WTC11 (cell line): ENCODE measurements at places on chromosomes 2 and 18. TPM values are rescaled to one million over a fixed set of nuclear protein-coding genes. Genes with fewer than 3 reads are reported as not detected.

GRCh38 chr18:449374-449773 lies 51.1 kb downstream of the COLEC12 start:
- no peak overlapping the region for H3K27ac ChIP-seq
- peak; percentile 19 for DNase-seq
- H3K4me3 ChIP-seq = no peak overlapping the region
- peaks cover 20% of the 10 kb centered on the region for H3K36me3 ChIP-seq
- H3K27me3 ChIP-seq = peaks cover 3% of the 10 kb centered on the region; the same call in 1 of the 2 replicates
- no peaks in the 10 kb centered on the region for H3K4me1 ChIP-seq

DNA sequence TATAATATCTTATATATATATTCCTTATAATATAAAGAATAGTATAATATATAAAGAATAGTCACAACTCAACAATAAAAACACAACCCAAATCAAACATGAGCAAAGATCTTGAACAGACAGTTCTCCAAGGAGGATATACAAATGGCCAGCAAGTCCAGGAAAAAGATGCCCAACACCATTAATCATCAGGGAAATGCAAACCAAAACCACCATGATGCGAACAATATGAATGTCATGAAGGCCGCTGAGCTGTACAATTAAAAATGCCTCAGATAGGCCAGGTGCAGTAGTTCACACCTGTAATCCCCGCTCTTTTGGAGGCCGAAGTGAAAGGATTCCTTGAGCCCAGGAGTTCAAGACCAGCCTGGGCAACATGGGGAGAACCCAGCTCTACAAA lies 58.9 kb downstream of the SLC35F5 start:
- H3K27me3 ChIP-seq = peaks cover 43% of the 10 kb centered on the region
- H3K4me1 ChIP-seq = no peaks in the 10 kb centered on the region
- DNase-seq = no peak
- no peaks in the 10 kb centered on the region for H3K36me3 ChIP-seq

DNA sequence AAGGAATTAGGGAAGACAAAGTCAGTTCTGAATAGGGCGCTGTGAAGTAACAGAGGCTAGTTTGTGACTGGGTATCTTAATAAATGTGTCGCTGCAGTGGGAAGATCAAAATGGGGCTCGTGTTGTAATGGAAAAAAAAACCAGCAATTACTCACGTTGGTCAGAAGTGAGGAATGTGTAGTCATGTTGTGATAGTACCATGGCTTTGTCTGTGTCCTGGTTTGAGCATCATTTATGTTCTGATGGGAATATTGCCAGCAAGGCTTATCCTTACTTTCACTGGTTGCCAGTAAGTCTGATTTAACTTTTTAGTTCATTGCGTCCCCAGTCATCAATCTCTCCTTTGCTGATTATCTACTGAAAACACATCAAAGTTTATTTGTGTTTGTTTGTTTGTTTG lies 467.6 kb downstream of the NYAP2 start:
- DNase-seq = no peak
- H3K27ac ChIP-seq = no peak overlapping the region
- H3K27me3 ChIP-seq = no peaks in the 10 kb centered on the region
- H3K4me3 ChIP-seq = no peak overlapping the region
- H3K4me1 ChIP-seq = no peaks in the 10 kb centered on the region
- no peaks in the 10 kb centered on the region for H3K36me3 ChIP-seq

NEUROD1 gene
- total RNA-seq = 0.07 to 0.11 TPM (median 0.07 TPM) in 3 replicates

DNA sequence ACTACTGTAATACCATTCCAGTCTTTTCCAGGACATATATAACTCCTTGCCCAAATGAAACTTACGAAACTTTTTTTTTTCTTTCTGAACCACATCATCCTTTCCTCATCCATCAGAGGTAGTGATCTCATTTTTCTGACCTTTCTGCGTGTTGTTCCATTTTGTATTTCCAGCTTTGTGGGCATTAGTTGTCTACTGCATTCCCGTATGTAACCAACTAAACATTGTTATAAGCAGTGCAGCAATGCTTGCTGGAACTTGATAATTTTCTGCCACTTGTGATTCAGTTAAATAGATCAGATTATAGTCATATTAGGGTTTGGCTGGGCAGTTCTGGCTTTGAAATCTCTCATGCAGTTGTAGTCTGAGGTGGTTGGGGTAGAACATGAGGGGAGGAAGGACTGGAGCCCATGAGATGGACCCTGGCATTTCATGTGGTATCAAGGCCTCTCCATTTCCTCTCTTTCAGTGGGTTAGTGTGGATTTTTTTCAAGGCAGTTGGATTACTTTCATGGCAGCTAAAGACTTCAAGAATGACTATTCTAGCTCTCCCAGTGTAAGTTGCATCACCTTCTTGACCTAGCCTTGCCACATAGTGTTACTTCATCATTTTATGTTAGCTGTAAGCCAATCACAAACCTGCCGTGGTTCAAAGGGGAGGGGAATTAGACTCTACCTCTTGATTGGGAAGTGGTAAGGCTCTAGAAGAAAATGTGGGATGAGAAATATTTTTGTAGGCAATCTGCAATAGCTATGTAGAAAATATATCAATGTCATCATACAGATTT lies 80.5 kb downstream of the EHBP1 start:
- H3K27me3 ChIP-seq = no peaks in the 10 kb centered on the region; the same call in 1 of the 2 replicates
- H3K36me3 ChIP-seq = peaks cover 24% of the 10 kb centered on the region
- H3K4me1 ChIP-seq = 0 out of 2 replicates have a peak, but pooled peaks cover 4% of the 10 kb centered on the region
- DNase-seq = no peak
- H3K4me3 ChIP-seq = no peak overlapping the region

- peaks cover 89% of the 10 kb centered on the region for H3K4me1 ChIP-seq
- no peak overlapping the region for H3K27ac ChIP-seq
- H3K27me3 ChIP-seq = no peaks in the 10 kb centered on the region
- no peak for DNase-seq
- H3K4me3 ChIP-seq = no peak overlapping the region
These were observed 116.1 kb downstream of the SPTBN1 start for GRCh38 chr2:54572262-54572635.

DNA sequence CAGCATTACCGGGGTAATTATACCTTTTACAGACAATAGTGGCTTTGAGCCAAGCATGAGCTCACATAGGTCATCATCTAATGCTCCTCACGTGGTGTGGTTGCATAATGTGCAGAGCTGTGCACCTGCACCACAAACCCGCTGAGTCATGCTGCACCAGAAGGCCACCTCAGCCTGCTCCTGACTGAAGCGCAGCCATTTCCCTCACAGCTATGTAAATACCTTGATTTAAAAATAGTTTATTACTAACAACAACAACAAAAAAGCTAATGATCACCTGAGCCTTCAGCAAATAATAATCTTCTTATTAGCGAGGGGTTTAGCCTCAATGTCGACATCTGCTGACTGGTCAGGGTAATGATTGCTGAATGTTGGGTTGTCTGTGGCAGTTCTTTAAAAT lies 238.8 kb downstream of the MBD5 start:
- H3K27ac ChIP-seq = no peak overlapping the region
- H3K27me3 ChIP-seq = no peaks in the 10 kb centered on the region
- DNase-seq = no peak

GKN2 gene
- total RNA-seq = not detected in 3 replicates

DNA sequence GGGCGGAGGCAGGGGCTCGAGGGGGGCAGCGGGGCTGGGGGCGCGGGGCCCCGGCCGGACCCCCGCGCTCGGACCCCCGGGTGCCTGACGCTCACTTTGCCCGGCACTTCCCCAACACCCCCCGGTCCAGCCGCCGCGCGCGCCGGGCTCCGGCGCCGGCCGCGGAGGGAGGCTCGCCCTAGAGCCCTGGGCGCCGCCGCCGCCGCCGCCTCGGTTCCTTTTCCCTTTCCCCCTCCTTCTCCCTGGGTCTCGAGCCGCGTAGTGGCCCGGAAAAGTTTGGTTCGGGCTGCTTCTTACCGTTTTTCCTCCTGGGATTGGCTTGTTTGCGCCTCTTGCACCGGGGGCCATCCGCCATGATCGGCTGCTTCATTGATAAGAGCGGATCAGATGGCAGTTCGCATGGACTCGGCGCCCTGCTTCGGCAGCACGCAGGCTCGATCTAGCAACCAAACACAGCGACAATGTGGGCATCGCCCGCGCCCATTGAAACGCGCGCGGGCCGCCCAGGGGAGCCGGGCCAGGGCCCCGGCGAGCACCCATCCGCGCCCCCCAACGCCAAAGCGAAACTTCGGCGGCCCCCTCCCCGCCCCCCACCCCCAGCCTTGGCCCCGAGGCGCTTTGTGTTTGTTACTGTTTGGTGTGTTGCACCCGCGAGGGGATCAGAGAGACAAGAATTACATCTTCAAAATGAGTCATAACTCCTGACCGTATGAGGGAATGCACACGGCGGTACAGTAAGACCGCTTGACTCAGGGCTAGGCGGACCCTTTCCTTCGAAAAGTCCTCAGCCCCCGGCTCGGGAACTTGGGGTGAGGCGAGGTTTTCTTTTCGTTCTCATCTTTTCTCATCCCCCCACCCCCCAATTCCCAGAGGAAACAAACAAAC lies 2.7 kb downstream of the ZEB2 start:
- H3K4me1 ChIP-seq = peaks cover 50% of the 10 kb centered on the region
- H3K4me3 ChIP-seq = no peak overlapping the region
- no peak overlapping the region for H3K27ac ChIP-seq

DNA sequence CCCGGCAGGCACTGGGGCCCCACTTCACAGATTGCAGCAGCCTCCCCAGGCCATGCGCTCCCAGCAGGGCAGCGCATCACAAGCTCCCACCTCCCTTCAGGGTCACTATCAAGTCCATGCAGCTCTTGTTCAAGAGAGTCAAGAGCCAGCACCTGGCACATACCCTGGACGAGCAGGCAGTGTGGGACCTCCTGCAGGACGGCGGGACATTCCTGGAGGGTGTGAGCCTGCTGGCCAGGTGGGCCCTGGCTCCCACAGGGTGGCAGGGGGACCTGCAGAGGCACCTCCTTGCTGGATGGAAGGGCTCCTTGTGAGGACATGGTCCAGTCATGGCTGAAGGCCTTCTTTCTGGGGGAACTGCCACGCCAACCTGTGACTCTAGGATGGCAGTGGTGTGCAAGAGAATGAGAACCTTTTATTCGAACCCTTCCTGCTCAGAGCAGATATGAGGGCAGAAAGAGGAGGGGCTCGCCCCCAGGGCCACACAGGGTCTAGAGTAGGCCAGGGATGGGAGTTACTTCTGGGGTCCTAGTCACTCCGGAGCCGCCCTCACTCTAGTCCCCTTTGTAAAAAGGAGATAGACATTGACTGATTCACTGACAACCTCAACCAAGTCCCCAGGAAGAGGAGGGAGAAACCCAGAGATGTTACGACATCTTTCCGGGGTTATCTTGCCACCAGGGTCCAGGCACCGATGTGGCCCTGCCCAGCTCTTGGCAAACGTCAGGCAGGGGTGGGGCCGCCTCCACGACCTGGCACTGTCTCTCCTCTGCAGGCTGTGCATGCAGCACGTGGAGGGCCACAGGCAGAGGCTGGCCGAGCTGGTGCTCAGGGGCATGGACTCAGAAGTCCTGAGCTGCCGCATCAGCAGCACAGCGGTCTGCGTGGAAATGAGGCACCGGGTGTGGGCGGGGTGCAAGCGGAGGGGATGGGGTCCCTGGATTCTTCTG lies 31.3 kb downstream of the HJURP start:
- H3K27ac ChIP-seq = no peak overlapping the region
- no peak for DNase-seq
- peaks cover 5% of the 10 kb centered on the region; the same call in 1 of the 2 replicates for H3K4me1 ChIP-seq
- H3K4me3 ChIP-seq = no peak overlapping the region
